Esophagus squamous epithelium (tissue), 5 donors: ENCODE measurements at places on chromosomes 6 and 20.

DNA sequence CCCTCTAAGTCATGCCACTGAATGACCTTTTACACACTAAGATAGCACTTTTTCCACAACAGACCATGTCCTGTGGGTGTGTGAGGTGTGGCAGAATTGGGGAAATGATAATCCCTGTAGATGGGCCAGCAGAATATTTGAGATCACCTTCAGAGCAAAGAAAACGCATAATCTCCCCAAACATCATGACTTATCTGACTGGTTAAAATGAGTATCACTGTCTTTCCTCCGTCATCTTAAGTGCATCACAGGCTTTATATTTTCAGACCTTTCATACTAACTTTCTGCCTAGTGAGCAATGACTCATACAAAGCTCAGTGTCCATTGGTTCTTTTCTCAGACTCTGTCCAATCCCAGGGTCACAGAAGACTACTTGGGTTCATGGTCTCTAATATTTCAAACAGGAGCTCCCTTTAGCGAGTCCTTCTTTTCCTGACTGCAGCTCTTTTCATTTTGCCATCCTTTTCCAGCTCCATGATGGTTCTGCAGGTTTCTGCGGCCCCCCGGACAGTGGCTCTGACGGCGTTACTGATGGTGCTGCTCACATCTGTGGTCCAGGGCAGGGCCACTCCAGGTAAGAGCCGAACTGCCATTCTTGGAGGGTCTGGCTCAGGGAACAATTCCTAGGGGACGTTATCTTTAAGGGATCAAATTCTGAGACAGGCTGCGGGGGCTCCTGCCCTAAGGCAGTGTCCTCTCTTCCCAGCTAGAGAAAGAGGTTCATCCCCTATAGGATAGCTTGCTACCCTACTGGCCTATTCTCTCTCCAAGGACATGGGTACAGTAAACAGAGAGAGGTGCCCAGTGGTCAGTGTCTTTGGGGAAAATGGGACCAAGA, at the start of gene HLA-DPB1:
Gene HLA-DPB1, plus strand, starts transcription at position 423 of the 838 bp plus-strand sequence. Its CDS starts 52 bp downstream, at position 475.
- DNase-seq = no peak

GRCh38 chr6:28488916-28489365, 26.7 kb downstream of the GPX6 start:
- DNase-seq = no peak

GRCh38 chr6:111737065-111737521, 131.4 kb upstream of the TRAF3IP2 start:
- DNase-seq = no peak

GRCh38 chr6:73710470-73710869, 14.5 kb downstream of the CD109 start:
- no peak for DNase-seq

GRCh38 chr6:4880363-4880762, 104.2 kb downstream of the CDYL start:
- DNase-seq = no peak

GRCh38 chr6:88168362-88168761, 2.2 kb upstream of the CNR1 start:
- DNase-seq = no peak

DNA sequence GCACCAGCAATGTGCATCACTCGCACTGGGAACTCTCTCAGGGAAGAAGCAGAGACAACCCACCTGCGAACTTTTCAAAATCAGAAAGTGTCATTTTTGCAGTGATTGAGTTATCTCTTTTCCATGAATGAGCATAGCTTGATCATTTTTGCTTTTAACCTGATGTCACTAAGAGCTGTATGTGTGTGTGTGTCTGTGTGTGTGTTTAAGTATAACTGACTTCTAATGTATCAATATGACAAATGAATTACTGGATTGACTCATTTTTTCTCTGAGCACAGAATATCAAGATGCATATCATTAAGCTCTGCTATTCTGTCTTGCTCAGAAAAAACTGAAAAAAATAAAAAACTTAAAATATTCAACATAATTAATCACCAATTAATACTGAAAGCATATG, 548.9 kb upstream of the MARCKS start:
- no peak for DNase-seq

DNA sequence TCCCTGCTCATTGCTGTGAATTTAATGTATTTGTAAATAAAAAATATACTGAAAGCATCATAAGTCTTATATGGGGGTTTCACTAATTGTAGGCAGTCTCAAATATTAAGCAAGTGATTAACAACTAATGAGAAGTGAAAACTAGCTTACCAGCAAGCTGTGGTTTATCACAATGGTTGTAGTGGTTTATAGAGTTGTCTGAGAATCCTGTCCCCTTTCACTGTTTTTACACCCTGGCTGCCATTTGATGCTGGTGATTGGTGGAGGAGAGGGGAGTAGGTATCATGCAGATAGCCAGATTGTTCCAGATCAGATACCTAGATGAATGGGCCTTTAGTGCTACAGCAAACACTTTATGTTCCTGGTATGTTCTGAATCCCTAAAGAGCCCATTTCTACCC, 6.0 kb downstream of the MKKS start:
- no peak for DNase-seq

DNA sequence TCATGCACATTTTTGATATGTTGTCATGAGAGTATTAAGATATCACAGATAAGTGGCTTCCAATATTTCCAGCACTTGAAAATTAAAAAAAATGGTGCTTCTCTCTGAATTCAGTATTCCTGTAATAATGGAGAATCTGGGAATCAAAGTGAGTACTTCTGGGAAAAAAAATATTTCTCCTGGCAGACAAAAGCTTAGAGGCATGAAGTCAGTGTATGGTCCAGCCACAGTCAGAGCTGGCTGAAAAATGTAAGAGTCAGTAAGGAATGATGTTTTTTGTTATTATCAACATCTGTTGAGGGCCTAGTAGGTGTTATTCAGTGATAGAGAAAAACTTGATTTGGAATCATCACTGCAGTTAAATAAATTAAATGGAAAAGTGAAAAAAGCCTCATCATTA, 3.2 kb upstream of the RFPL4B start:
- no peak for DNase-seq

DNA sequence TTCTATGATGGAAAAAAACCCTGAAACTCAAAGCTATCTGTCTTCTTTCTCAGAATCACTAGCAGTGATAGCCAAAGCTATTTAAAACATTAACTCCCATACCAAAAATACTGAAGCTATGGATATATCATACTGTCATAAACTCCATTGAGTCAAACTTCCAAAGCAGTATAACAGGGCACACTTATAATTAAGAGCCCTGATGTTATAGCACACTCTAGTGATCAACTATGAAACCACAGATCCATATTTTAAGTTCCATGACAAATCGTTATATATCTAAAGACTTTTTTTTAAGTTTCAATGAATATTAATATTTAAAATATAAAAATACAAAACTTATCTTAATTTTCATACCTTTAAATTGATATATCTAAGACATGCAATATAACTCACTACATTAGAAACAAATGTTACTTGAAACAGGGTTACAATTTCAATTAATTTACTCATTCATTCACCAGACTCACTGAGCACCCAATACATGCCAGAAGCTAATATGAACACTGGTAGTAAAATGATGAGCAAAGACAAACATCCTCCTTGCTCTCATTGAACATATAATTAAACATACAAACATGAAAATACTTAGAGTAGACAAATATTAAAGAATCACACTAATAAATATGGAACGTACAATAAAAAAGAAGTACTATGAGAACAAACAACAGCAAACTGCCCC, 69.3 kb downstream of the IBTK start:
- no peak for DNase-seq

DNA sequence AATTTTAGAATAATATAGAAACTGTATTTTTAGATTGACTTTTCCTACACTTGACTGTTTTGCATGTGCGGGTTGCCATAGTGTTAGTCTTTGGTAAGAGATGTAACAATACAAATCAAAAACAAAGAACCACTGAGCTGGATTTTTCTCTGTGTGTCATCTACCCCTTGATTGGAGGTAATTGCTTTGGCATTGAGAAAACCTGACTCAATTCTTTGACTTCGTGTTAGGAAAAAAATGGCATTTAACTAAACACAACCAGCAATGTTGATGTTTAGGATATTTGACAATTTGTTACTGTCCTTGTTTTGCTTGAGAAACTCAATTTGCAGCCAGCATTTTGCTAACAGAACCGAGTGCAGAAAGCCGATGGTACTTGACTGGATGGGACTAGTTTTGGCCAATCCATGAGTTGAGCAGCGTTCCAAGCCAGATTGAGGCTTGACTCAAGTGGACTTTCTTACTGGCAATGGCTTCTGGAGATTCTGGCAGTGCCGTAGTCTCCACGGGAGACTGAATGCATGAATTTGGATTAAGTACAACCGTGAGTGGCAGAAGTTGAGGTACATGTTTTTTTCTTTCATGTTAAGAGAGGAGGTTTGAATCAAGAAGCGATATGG, 17.1 kb downstream of the TPBG start:
- no peak for DNase-seq

DNA sequence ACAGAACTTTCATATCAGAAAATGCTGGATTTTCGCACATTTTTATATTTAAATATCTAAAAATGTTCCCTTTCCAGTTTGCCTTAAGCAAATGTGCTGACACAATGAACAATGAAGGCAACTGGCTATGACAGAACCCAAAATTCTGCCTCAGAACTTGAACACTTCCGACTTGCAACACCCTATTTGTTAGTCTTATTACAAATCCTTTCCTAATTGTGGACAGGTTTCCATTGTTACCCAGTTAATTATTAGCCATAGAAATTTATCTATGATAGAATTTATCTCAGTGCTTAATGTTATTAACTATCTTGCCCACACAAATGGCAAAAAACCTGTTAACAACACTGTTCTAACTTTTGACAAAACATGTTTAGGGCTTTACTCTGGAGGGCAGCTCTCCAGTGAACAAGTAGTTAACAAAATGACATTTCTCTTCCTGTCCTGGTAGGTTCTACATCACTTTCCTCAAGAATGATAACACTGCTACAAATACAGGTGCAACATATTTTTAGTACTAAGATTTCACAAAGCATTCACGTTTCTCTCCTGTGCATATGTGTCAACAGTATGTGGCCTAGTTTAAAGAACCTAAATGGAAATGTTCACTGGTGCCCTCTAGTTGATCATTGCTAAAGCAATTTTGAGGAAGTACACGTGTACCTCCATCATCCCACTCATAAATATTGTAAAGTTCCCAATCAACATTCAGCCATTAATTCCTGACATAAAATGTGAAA, 58.4 kb downstream of the HIVEP2 start:
- DNase-seq = no peak

DNA sequence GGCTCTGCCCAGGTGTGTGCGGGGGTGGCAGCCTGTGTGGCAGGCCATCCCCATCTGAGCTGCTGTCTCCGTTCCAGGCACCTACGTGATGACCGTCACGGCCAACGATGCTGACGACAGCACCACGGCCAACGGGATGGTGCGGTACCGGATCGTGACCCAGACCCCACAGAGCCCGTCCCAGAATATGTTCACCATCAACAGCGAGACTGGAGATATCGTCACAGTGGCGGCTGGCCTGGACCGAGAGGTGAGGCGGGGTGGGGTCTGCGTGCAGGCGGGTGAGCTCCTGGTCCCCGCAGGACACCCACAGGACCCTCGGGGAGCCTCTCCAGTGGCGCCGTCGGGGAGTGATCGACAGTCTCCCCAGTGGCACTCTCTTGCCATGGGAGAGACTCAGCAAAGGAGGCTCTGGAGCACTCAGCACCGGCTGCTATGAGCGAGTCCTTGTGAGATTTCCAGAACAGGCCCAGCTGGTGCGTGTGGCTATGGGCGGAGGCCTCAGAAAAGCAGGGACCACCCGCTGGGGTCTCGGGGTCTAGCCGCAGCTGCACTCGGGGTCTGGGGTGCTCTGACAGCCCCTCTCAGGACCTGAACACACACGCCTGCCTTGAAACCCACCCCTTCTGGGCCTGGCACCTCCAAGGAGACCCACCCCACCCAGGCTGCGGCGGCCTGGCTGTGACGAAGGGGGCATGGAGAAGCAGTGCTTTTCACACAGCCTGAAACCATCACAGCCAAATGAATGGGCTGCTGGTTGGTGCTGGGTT, 191.8 kb downstream of the TAF4 start:
- DNase-seq = no peak

DNA sequence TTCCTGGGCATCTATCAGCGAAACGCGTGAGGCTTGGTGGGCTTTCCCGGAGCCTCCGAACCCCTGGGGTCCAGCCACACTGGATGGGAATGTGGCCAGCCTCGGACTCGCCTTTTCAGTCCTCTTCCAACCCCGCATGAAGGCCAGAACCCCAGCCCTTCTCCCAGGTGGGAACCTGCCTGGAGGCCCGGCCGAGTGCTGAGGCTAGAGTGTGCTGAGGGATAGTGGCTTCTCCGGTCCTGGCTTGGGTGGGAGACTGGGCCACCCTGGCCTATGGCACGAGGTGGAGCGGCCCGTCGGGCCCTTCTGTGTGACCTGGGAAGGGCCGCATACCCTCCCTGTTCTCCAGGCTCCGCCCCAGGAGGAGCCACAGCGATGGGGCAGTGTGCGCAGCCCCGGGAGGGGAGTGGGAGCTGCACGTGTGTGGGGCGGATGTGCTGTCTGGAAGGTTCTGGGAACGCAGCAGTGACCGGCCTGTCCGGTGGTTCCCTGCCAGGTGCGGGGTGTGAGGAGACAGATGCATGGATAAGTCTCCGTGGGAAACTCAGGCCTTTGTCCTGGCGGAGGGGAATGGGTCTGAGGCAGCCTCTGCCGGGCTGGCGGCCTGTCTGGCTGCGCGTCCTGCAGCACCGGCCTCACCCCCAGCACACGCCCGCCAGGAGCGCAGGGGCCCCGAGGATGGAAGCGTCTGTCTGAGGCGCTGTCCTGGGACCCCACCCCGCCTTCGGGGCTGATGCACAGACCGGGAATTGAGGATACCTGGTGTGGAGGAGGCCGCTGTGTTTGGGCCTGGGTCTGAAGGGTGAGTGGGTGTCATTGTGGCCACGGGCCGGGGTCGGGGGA, 1.1 kb upstream of the BHLHE23 start:
- DNase-seq = no peak

- DNase-seq = no peak
These were observed 22.0 kb upstream of the CCDC167 start for GRCh38 chr6:37521674-37522073.

DNA sequence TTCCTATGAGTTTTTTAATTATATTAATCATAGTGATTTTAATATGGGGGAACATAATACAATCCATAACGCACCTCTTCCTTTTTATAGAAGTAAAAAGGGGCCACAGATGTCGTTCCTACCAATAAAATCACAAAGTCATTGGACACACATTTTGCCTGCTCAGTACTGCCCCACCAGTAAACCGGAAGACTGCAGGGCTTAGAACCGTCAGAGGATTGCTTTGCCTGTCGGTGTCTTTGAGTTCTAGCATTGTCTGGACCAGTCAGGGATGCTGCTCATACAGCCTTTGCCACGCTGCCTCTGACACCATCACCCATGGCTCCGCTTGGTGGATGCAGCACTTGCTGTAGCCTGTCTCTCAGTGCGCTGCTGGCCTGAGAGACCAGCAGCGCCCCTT, 853.6 kb downstream of the C6orf118 start:
- DNase-seq = no peak

GRCh38 chr6:8674126-8674525, 238.8 kb upstream of the SLC35B3 start:
- no peak for DNase-seq

DNA sequence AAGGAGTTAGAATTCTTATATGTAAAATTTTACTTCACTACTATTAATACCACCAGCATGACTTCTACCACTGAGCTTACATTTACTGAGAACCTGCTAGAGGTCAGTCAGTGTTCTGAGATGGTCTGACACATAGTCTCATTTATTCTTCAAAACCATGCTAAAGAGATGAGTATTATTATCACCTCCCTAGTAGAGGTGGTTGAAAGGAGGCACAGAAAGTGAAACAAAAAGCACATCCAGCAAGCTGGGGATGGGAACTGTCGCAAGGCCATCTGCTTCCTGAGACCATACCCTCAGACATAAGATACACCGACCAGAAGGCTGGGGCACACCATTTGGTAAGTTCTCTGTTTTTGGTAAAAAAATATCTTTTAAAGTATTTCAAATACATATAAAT, 137.7 kb downstream of the INSM1 start:
- no peak for DNase-seq
